NCI-H526 (cell line): ENCODE measurements at places on chromosomes 11 and 22.

- DNase-seq: peak; percentile 76
Observed at GRCh38 chr11:36672815-36673450, 74.9 kb upstream of the RAG2 start.

GRCh38 chr11:99351624-99352023, 330.9 kb downstream of the CNTN5 start:
- DNase-seq: no peak

- no peak for DNase-seq
Observed at GRCh38 chr22:36913427-36914389, at the start of gene CSF2RB. Gene CSF2RB, plus strand, starts transcription at chr22:36913628. Its CDS starts 8,580 bp downstream, at chr22:36922208.

DNA sequence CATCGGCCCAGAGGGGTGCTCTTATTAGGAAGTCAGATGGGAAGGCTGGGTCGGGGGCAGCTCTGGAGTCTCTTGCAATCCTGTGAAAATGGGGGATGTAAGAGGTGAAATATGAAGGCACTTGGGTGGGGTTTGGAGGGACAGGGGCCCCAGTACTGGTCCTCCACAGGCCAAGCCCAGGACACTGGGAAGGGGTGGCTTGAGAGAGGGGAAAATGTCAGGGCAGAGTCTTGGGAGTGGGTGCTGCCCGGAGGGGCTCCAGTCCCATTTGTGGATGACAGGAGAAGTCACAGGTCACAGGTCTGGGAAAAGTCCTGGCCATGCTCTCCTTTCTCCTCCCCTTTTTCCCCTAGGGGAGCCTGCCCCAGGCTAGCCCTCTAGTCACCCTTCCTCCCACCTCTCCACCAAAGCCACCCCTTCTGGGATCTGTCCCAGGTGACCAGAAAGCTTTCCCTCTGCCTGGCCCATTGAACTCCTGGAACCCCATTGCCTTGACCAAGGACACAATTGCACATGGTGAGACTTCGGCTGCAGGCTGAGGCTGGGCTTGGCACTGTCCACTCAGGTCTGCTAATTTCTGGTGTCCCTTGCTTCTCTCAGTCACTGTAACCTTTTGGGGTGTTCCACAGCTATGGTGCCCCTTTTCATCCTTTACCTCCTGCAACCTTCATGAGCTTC, 1465.0 kb downstream of the TBC1D22A start:
- no peak for DNase-seq

- peak; percentile 44 for DNase-seq
Observed at GRCh38 chr11:85826116-85826855, 15.3 kb upstream of the SYTL2 start.

GRCh38 chr11:115873813-115874212, 369.6 kb upstream of the CADM1 start:
- DNase-seq: peak; percentile 37

DNA sequence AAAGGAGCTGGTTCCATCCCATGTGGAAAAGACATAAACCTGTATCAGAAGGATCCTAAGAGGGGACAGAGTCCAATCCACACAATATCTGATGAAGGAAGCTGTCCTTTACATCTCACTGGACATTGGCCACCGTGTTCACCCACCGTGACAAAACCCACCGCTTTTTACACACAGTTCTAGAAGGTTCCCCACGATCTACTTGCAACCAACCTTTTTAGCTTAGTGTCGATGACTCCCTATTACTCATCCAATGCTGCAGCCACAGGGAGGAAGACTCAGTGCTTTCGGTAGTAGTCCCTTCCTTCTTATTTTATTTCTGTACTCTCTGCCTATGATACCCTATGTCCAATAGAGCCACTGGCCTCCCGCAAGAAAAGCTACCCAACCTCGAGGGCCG, 65.4 kb downstream of the MAPK1 start:
- no peak for DNase-seq

DNA sequence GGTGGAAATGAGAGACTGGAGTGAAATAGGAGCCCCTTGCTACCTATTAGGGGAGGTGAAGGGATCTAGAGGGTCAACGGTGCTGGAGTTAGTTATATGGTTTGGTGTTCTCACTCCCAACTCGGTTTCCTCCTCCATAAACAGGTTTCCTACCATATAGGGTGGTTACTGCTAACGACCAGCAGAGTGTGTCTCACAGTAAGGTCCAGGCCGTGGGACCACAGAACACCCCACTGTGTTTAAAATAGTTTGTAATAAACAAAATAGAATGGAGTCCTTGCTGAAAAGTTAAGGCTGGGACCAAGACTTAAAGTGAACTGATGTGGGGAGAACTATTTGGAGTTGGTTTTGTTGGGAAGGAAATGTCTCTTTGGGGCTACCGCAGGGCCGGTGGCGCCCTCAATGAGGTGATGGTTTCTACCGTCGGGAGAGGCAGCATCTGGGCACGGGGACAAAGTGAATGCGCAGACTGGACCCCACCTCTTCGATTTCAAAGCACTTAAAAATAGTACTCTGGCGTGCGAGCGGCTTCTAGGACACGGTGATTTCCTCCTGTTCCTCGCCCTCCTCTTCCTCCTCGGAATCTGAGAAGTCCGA, 4.5 kb downstream of the DBX1 start:
- no peak for DNase-seq

GRCh38 chr11:43542750-43543712, 137.5 kb upstream of the HSD17B12 start:
- DNase-seq: no peak

- DNase-seq: no peak
Observed at GRCh38 chr11:77081976-77082836, 15.4 kb downstream of the CAPN5 start.

DNA sequence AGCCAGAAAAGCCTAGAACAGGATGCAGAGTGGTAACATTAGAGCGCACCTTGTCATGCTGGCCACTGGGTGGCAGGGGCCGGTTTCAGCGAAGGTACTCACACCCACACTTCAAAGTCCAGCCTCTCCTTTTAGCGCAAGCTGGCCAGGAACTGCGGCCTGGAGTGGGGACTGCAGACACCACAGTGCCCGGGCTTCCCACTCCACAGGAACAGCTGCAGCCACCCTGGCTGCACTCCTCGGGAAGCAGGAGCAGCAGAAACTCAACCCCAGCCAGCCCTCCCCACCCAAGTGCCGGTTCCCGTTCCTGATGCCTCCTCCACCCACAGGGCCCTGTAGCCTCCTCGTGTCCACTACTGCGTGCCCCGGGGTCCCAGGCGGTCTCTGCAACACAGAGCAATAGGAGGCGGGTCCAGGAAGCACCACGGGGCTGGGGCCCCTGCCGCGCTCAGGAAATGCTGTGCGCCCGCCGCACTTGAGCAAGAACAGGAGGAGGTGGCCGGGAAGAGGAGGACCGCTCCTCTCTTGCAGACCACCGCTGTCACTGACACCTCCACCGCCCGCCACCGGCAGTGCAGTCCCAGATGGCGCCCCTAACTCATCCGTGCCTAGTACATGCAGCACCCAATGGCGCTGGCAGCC, 2.2 kb downstream of the RFPL2 start:
- DNase-seq: peak; percentile 67

DNA sequence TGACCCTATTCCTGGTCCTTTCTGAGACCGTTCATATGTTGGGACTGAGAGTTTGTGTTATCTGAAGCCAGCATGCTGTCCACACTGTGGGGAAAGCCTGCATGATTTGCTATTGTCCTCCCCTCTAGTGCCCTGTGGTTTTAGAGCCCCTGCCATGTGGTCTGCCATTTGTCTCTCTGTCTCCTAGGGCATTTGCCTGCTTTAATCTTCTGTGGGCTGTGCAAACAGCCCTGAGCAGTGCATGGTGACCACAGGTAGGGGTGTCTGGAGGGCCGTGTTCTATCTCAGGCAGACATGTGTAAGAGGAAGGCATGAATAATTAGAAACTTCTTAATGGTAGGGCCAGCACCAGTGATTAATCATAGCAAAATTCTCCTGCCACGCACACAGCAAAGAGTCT, 23.0 kb downstream of the AMPD3 start:
- DNase-seq: no peak

DNA sequence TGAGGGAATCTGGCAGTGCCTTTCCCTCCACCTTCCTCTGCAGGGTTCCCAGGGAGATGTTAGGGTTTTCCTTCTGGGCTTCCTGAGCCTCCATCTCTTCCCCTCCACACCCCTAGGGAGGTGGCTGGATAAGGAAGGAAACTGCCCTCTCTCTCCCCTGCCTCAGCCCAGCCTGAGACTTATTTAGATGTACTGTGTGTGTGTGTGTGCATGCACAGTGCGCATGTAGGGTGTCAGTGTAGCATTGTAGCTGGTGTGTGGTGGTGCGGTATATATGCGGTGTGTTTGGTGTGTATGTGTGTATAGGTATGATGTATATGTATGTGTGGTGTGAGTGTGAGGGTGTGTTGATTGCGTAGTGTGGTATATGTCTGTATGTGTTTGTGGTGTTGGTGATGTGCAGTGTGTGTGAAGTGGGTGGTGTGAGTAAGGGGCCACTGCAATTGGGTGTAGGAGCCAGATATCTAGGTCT, 1.5 kb downstream of the FXYD6 start:
- no peak for DNase-seq

GRCh38 chr11:111469200-111469599, 43.0 kb downstream of the BTG4 start:
- DNase-seq: no peak

DNA sequence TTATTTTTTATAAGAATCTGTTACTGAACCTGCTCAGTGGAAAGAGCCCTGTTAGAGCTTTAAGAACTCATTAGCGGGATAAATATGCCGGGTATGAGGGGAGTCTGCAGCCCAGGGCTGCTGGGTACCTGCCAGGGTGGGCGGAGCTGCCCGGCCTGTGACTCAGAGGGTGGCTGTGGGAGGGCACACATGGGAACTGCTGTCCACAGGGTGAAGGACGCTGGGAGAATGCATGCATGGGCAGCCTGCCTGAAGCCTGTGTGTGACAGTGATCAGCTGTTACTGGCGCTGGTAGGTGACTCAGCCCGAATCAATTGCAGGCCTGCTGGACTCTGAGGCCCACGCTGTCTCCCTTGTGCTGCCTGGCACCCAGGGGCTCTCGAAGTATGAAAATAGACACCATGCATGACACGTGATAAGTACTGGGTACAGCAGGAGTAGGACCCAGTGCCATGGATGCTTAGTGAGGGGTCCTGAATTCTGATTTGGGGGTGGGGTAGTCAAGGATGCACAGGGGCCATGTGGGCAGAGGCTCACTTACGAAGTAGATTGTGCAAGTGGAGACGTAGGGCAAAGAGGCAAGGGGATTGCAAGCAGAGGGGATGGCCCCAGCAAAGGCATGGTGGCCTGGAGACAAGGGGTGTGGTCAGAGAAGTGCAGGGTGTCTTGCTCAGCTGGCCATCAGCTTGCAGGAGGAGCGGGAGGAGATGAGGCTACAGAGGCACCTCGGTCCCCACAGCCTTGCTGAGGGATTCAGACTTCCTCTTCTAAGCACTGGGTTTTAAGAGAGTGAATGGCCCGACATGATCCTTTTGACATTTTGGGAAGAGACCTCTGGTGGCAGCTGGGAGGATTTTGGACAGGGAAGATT, 36.5 kb downstream of the GRIK4 start:
- peak; percentile 87 for DNase-seq

- DNase-seq: no peak
Observed at GRCh38 chr11:12687216-12687623, 13.0 kb downstream of the TEAD1 start.

DNA sequence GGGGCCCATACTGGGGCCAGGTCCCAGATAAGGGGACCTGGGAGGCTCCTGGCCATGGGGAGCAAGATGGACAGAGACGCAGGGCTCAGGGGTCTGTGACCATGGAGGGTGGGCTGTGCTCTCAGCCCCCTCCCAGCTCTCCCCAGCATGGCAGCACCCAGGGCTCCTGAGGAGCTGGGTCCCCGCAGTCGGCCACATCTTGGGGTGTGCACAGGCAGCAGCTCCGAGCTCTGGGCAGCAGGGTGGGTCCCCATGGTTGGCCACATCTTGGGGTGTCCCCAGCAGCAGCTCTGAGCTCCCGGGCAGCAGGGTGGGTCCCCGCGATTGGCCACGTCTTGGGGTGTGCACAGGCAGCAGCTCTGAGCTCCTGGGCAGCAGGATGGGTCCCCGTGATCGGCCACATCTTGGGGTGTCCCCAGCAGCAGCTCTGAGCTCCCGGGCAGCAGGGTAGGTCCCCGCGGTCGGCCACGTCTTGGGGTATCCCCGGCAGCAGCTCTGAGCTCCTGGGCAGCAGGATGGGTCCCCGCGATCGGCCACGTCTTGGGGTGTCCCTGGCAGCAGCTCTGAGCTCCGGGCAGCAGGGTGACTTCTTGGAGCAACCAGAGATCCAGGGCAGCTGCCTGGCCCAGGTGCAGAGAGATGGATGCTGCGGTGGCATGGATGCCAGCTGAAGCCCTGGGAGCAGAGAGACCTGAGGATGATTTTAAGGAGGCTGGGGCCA, 18.3 kb upstream of the MUC5B start:
- DNase-seq: no peak

DNA sequence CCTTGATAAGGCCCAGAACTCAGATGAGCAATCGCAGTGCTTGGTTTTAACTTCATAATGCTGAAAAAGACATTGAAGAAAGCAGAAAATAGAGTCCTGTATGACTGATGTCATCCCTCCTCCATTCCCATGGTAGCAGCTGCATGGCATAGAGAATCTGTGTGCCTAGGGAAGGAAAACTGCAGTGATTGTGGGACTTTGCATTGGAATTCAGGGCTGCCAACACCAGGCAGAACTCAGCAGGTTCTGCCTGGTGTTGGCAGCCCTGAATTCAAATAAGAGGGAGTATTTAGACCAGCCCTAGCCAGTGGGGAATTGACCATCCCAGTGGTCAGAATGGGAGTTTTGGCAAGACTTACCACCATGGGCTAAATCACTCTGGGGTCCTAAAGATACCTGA, 1016.0 kb downstream of the FAM181B start:
- DNase-seq: no peak

GRCh38 chr11:115674176-115674936, 170.1 kb upstream of the CADM1 start:
- no peak for DNase-seq

- no peak for DNase-seq
Observed at GRCh38 chr11:132623511-132623910, 908.8 kb downstream of the OPCML start.

DNA sequence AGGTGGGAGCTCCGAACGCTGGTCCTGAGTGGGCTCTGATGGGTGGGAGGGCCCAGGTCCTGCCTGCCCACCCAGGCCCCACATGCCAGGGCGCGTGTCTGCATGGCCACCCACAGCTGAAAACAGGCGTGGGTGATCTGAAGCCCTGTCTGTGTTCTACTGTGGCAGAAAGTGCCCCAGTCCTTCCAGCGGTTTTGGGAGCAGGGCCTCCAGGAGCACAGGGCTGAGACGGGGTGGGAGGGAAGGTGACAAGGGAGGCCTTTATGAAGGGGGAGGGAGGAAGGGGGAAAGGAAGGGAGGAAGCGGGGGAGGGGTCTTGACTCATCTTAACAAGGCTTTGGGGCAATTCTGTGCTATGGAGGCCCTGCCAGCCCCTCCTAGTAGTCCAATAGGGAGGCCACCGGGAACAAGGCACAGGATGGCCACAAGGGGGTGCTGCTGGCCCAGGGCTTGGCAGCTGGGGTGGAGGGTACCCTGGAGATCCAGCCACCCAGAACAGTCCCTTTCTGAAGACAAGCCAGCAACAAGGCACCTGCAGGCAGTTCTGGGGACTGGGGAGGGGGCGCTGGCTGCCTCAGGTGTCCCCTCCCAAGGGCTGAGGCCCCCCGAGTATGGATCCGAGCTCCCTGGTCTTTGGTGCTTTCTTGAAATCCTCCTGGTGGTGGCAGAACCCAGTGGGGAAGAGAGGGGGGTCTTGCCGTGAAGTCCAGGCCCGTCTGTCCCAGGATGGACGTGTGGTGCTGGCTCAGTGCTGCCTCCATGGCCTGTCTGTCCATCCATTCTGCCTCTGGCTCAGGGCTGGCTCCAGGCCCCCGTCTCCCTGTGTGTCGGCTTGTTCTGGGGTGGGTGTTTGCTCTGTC, 6.3 kb upstream of the FADS3 start:
- DNase-seq: peak; percentile 62
